NCI-H2029 treated with DMSO at 0.1 percent for 48 hours (cell line): ENCODE measurements at places on chromosomes 2 and 18.

GRCh38 chr2:72846171-72847095 is 20.6 kb upstream of the EXOC6B start:
- DNase-seq = no peak

GRCh38 chr2:45786030-45786835 is 134.8 kb downstream of the PRKCE start:
- no peak for DNase-seq

GRCh38 chr2:197124639-197125390 is 185.8 kb downstream of the ANKRD44 start:
- no peak for DNase-seq

DNA sequence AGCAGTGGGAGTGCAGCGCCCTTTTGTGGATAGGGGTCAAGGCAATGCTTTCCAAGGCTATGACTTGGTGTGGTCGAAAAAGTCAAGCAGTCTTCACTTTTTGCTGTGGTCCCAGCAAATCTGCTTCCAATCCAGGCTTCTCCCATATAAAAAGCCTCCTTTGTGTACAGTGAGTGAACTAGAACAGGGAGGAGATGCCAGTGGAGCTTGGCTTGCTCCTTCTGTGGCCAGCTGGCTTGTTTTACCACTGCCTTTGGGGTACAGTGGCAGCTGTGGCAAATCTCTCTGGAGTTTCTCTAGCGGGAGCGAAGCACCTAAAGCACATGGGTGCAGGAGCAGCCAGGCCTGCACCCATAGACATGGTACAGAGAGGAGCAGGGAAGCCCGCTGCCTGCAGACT is 103.5 kb downstream of the MSH2 start:
- no peak for DNase-seq

- DNase-seq = no peak
These were observed 373 bp downstream of the EIPR1 start for GRCh38 chr2:3377279-3377611.

DNA sequence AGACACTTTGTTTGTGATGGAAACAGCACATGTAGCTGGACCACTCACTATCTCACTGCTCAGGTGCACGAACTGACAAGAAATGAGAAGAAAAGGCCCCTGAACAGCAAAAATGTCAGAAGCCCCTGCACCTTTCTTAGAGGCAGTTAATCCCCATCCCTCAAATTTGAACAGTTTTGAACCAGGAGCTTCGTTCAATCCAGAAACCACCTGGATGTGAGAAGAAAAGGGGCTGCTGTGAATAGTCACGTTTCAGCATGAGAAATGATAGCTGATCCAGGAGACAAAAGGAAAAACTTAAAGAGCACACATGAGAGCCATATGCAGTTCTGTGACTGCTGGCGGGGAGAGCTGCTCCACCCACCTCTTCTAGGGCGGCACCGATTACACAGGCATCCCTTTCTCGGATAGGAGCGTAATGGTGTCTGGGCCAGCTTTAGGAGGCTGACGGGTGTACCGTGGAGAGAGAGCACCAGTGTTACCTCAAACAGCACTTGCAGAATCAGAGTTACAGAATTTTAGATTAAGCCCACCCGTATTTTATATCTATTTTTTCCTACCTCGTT is 117.0 kb upstream of the EML6 start:
- DNase-seq = no peak

DNA sequence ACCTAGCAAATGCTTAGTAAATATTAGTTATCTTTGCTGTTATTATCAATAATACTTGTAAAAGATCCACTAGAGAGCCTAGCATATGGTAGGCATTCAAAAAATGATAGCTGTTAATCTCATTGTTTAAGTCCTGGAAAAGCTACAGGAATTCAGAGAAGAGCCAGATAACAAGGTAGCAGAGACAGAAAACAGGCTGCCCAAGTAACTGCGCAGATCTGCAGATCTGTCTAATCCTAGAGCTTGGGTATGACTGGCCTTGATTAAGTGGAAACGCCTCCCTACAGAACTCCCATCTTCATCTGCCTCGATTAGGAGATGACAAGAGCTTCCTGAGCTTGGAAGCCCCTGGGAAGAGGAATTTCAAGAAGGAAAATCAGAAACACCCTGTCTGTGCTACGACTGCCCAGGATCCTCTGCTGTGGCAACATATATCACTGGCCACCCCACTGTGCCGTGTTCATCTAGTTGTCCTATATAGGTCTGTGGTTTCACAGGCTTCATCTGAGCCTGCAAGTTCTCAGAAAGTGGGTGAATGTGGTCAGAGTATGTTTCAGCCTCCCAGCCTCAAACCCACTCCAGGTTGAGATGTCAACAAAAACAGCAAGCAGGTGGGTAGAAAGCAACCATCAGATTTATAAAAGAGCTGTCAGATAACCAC is 151.5 kb upstream of the PKDCC start:
- DNase-seq = no peak

- DNase-seq = no peak
These were observed 94.0 kb downstream of the NDUFA10 start for GRCh38 chr2:239930871-239931771.

GRCh38 chr2:168729455-168729854 is 73.0 kb upstream of the NOSTRIN start:
- no peak for DNase-seq

GRCh38 chr2:236286873-236287545 is 22.8 kb upstream of the ASB18 start:
- DNase-seq = no peak

DNA sequence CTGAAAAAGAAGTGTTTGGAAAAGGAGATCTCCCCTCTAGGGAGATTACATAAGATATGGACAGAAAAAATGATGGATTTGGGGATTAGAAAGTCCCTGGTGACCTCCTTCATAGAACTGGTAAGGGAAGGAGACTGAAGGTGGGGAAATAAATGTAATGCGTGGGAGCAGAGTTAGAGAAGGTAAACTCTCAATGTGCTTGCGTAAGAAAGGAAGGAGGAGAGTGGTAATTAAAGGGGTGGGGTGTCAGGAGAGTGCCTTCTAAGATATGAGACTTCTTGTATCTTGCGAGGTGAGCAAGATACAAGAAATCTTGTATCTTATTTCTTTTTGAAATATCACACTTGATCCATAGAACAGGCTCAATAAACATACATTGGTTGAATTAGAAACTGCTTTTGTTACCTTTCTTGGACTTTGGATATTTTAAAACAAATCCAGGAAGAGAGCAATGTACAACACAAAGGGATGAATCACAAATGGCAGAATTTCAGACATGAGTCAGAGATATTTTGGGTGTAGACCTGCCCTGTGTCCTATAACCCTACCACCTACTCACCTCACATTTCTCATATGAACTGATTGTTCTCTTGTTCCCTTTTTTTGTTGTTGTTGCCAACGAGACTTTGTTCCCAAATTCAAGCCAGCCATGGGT is 342.4 kb downstream of the INSIG2 start:
- DNase-seq = no peak

DNA sequence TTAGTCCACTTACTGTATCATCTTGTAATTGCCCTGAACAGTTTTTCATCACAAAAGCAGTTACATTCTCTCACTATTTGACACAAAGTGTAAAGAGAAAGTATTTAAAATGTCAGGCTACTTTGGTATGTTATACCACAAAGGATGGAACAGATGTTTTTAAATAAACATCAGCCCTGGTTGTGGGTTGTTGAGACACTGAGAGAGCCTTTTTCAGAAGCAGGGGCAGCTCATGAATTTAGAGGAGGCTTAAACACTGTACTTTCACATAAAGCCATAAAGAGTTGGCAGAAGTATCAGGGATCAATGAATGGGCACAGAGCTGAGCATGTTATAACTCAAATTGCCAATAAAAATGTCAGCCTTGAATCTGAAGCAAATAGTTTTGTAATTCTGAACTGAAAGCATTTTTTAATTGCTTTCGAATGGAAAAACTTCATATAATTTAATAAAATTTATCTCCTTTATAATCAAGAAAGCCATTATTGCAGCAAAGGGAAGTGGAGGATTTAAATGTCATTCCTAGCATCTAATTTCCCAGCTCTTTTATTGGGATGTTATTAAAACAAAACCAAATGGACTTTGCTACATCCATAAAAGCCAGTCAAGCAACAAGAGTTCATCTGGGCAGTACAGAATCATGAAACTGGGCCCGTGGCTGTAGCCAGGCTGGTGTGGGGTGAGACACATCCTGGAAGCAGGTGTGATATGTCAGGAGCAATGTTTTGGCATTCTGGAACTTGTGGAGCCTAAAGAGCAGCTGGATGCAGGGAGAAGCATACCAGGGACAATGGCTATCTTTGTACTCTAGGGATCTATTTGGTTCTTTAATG is 95.1 kb upstream of the NT5C1B start:
- no peak for DNase-seq

GRCh38 chr18:23966909-23967308 is 47.6 kb upstream of the TTC39C start:
- DNase-seq = peak; percentile 34

DNA sequence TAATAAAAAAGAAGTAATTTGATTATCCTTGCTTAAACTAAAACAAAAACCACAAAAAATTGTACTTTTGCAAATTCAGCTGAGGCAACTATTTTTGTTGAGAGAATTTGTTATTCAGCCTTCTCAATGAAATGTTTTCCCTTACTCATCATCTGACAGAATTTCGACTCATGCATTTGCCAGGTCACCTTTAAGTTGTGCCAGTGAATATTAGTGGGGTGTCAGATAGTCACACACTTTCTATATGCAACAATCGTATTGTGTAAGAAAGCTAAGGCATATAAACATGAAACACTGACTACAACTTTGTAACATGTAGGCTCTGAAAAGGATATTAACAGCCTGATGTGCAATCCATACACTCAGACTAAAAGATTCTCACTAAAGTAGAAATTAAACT is 1653.1 kb upstream of the SLC39A10 start:
- DNase-seq = no peak

- DNase-seq = no peak
These were observed 252.2 kb downstream of the ASXL3 start for GRCh38 chr18:33830213-33830612.

DNA sequence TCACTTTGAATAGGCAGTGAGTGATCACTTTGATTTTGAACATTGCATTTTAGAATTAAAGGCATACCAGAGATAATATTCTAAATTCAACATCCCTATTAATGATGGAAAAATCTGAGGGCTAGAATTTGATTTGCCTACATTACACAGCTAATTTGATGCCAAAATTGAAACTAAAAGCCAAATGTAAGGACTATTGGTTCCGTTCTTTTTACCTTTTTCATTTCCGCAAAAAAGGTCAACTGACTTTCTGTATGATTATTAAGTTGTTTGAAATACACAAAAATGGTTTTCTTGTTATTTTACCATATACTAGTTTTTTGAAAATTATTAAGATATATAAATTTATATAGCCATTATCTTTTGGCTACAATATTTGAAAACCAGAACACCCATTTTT is 117.5 kb downstream of the SCN3A start:
- no peak for DNase-seq

GRCh38 chr2:25368660-25369059 is 26.9 kb upstream of the DNMT3A start:
- DNase-seq = no peak

- no peak for DNase-seq
These were observed 2.3 kb downstream of the KCNE4 start for GRCh38 chr2:223054193-223054781.

- DNase-seq = no peak
These were observed 99.6 kb upstream of the ASB18 start for GRCh38 chr2:236363711-236364277.

DNA sequence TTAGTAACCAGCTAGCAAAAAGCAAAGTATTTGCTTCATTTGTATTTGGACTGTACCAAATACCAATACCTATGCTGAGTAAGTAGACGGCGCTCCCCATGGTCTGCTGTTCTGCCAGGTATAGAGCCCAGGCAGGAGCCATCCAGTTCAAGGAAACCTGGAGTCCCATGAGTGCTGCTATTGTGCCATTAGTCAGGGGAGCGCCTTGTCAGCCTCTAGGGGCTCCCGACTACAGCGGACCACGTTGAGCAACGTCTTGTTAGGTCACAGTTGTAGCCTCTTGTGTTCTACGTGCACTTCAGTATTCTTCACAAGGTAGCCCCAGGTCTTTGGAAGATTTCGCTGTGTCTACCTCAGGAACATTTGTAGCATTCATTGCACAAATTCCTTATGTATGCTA is 21.6 kb upstream of the SLC9A2 start:
- no peak for DNase-seq

GRCh38 chr18:24014062-24014985 is at the start of gene TTC39C:
Gene TTC39C (plus strand): TSS chr18:24014754. CDS start chr18:24014872, 118 bp downstream.
- no peak for DNase-seq

DNA sequence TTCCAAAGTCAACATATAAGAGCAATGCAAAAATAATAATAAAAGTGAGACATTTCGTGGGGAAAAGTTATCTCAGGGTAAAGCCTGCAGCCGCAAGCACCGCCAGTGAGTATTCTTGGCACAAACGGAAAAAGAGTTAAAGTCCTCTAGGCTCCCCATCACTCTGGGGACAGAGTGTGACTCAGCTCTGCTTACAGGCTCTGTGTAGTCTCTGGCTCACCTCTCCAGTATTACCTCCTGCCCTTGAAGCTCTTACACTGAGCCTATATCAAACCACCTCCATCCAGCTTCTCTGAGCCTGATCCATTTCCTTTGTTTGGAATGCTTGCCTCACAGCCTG is 55.5 kb downstream of the MTHFD2 start:
- DNase-seq = no peak

GRCh38 chr2:9092383-9093282 is 89.1 kb upstream of the MBOAT2 start:
- DNase-seq = no peak

- DNase-seq = no peak
These were observed 333.3 kb downstream of the HRH4 start for GRCh38 chr18:24793742-24794141.

- DNase-seq = peak; percentile 26
These were observed 375.3 kb upstream of the KLHL29 start for GRCh38 chr2:23009545-23010149.

- DNase-seq = no peak
These were observed 57.9 kb downstream of the NCK2 start for GRCh38 chr2:105802587-105802986.

- DNase-seq = no peak
These were observed 167.6 kb downstream of the LNPK start for GRCh38 chr2:175834477-175834876.

DNA sequence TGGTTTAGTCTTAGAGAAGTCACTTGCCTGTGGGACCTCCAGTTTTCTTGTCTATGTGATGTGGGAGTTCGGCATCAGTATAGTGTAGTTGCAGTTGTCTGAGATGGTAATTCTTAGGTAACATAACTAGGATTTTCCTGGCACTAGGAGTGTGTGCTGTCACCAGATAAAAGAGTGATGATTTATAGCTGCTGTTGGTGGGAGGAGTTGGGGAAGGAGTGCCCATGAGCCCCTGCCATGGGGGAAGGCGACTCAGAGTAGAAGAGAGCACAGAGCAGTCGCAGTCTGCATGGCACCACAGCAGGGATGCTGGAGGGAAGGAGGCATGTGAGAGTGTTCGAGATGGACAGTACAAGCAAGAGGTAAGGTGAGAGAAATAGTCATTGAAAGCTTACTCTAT is 38.7 kb downstream of the ATP9B start:
- DNase-seq = no peak

- DNase-seq = no peak
These were observed 644 bp upstream of the DYM start for GRCh38 chr18:49460976-49461601.

- DNase-seq = no peak
These were observed 26.9 kb downstream of the SGPP2 start for GRCh38 chr2:222451224-222451674.

- no peak for DNase-seq
These were observed 51.5 kb downstream of the RPL37A start for GRCh38 chr2:216549926-216550690.
